ENCODE measurements at places on chromosomes 12 and 14.

DNA sequence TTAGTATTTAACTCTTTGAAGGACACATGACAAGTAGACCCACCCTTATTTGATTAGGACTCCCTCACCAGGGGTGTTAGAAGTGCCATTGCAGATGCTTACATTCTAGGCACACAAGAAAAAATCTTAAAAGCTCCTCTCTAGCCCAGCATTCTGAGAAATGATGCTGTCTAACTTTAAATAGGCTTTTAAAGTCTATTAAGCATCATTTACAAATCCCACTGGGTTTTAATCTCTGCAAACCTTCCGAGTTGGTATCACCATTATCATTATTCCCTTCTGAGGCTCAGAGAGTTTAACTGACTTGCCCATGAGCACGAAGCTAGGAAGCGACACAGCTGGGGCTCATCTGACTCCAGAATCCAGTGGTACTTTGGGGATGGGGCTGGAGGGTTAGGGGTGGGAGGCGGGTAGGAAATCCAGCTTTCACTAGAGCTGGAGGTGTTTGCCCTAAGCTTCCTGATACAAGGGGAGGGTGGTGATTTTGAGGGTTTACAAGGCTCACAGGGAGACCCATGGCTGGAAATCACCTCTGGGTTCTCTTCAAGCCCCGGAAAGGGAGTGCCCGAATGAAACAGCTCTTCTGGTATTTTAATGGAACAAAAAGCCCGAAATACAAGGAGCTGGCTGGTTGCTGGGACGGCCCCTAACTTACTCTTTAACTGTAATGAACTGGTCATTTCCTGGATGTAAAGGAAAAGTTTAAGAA, 109.2 kb upstream of the FUT8 start:
- no peak for DNase-seq

- no peak for DNase-seq
These were observed 225.0 kb downstream of the GXYLT1 start for GRCh38 chr12:41919526-41920261.

DNA sequence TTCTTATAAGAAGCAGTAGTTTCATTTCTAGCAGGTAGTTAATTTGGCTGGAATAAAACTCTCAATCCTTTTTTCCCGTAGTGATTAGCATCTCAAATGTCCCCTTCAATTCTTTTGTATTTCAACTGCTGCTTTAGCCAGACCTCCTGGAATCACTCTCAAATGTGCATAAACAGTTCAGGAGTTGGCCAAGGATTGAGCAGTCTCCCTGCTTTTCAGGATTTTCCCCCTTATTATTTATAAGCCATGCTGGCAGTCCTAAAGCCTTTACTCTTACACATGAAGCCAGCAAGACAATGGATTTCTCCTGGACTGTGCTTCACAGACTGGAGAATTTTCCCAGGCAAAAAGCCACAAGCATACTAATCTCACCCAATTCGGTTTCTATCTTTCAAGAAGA, 950.1 kb downstream of the VRK1 start:
- DNase-seq, result no peak

GRCh38 chr12:68094645-68095395, 64.7 kb downstream of the IFNG start:
- no peak for DNase-seq

DNA sequence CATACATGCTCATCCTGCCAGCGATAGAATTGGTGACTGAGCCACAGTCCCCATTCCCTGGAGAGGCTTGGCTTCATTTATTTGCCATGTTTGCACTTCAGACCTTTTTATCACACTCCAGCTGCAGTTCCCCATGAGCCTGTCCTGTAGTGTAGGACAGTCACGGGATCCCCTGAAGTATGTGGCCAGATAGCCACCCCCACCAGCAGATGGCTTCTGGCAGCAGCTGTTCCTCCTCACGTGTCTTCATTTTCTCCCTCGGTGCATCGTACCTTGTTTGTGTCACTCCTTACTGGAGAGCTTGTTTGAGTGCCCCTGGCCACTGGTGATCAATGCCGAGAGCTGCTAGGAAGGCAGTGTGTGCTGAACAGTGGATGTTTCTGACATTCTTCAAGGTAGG, 40.2 kb downstream of the UBE3B start:
- DNase-seq, result no peak

DNA sequence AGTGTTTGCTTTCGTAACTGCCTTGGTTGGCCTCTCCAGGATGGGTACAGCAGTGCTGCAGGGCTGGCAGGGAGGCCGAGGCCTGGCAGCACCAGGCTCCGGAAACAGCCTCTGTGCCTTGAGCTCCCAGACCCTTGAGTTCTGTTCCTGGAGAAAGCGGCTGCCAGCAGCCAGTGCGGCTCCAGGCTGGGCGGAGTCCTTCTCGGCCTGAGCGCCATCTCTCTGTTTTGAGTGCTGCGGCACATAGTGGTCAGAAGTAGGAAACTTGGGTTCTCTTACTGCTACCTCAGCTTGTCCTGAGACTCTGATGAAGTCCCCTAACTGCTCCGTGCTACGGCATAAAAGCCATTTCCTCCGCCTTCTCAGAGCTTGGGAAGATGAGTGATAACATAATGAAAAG, 65.9 kb downstream of the KCNA1 start:
- no peak for DNase-seq

GRCh38 chr14:29648045-29648444, 279.6 kb downstream of the PRKD1 start:
- no peak for DNase-seq

DNA sequence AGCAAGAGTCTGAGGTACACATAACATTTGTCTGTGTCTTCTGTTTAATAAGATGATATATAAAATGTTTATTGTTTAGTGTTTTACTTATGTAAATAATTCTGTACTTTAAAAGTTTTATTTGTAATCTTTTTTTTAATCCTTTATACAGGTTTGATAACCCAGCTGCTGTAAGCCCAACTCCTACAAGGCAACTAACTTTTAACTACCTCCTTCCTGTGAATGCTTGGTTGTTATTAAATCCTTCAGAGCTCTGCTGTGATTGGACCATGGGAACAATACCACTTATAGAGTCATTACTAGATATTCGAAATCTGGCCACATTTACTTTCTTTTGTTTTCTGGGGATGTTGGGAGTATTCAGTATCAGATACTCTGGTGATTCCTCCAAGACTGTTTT, 24.1 kb downstream of the TMTC3 start:
- no peak for DNase-seq

All from stimulated activated CD4-positive, alpha-beta T cell treated with anti-CD3 and anti-CD28 coated beads, Interleukin-12 subunit alpha, Interleukin-12 subunit beta, amount 100 ng/mL, for 4 hours (primary cell).